ENCODE measurements at places on chromosomes 1 and 21.

GRCh38 chr1:162458236-162458635 lies 39.4 kb upstream of the UHMK1 start:
- no peak for DNase-seq

DNA sequence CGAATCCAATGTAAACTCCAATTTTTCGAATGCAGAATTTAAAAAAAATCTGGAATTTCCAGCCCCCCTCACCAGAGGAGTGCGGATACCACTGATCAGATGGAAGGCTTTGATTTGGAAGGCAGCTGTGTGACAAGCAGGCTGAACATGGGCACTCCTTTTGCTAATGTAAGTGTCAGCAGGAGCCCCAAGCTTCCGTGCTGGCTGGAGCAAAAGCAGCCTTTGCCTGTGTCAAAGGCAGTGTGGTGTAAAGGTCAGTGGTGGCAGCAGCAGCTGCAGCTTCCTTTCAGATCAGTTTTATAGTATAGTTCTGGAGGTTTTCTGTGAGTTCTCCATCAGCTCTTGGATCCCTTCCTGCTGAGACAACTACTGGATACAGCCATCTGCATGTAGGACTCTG lies 259.9 kb downstream of the CTH start:
- DNase-seq = no peak

DNA sequence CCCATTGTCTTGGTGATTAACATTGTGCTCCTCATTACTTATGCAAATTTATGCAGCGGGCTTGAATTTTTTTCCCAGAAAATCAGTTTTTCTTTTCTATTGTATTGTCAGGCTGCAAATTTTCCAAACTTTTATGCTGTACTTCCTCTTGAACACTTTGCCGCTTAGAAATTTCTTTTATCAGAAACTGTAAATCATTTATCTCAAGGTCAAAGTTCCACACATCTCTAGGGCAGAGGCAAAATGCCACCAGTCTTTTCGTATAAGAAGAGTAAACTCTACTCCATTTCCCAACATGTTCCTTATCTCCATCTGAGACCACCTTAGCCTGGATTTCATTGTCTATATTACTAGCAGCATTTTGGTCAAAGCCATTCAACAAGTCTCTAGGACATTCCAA lies 113.9 kb upstream of the OLFM3 start:
- DNase-seq = no peak

GRCh38 chr1:172969611-172970010 lies 81.1 kb downstream of the TNFSF18 start:
- DNase-seq = peak; percentile 79

GRCh38 chr1:229640455-229640854 lies 14.4 kb downstream of the URB2 start:
- DNase-seq = no peak

GRCh38 chr1:151832318-151832980 lies 847 bp upstream of the RORC start:
- DNase-seq = peak; percentile 53
